ENCODE measurements at places on chromosomes 3 and 15.

GRCh38 chr15:46946953-46947352 lies 770.4 kb upstream of the SEMA6D start:
- DNase-seq = no peak

- no peak for DNase-seq
Measured at GRCh38 chr3:150022381-150023238, 51.9 kb upstream of the PFN2 start.

GRCh38 chr15:69535101-69535638 lies 82.6 kb downstream of the RPLP1 start:
- DNase-seq = no peak

DNA sequence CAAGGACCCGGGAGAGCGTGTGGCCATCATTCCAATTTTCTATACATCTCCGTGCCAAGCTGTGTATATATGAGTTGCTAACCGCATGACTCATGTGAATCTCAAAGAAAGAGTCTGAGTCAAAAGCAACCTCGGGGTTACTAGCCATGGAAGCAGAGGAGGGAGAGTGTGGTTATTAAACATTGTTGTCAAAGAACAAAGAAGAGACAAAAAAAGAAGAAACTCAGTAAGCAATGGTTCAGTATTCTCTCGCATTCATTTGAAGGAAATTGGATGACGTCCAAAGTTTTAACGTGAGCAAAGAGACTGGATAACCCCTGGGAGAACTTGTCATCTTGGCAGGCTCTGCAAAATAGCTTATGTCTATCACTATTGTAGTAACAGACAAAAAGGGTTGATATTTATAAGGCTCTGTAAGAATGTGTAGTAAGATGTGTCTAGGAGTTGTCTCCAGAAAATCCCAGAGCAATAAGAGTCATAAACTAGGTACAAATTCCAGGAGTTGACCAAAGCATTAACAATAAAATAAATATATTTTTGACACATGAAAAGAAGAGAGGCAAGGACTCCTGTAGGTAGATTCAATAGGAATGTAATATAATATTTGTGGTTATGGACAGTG lies 52.8 kb upstream of the GRM7 start:
- DNase-seq = no peak

GRCh38 chr3:149487598-149488197 lies 13.2 kb downstream of the TM4SF4 start:
- DNase-seq = no peak

- no peak for DNase-seq
Measured at GRCh38 chr15:27850050-27850449, 249.1 kb downstream of the OCA2 start.

DNA sequence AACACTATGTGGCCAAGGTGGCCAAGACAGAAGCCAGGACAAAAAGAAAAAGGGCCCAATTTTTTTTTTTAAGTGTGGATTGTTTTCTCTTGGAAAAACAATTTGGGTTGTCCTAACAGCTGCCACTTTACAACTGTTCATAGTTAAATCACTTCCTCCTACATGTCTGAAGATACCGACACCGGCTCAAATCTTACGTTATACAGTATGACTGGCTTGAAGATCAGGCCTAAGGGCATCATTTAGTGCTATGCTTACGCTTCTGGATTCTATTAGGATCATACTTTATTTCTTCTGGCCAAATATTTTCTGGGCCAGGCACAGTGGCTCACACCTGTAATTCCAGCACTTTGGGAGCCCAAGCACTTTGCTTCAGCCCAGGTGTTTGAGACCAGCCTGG lies 404.4 kb downstream of the MECOM start:
- DNase-seq = no peak

DNA sequence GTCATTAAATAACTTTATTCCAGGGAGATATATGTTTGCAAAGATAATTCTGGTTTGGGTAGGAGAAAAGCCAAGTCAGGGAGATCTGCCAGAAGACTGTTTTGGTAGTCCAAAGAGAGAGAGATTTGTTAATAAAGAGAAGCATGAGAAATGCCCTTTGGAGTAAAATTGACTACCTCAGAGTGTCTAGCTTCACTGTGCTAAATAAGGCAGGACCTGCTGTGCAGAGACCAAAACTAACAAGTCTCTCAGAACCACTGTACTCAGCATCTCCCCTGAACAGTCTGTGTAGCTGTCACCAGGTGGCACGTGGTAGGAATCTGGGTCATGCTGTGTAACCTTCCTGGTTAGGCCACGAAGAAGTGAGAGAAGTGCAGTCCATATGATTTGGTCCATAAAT lies 31.6 kb upstream of the SLC35G2 start:
- DNase-seq = peak; percentile 29

- no peak for DNase-seq
Measured at GRCh38 chr3:37660782-37661181, 200.9 kb upstream of the CTDSPL start.

- no peak for DNase-seq
Measured at GRCh38 chr3:137514853-137515252, 249.3 kb upstream of the SOX14 start.

DNA sequence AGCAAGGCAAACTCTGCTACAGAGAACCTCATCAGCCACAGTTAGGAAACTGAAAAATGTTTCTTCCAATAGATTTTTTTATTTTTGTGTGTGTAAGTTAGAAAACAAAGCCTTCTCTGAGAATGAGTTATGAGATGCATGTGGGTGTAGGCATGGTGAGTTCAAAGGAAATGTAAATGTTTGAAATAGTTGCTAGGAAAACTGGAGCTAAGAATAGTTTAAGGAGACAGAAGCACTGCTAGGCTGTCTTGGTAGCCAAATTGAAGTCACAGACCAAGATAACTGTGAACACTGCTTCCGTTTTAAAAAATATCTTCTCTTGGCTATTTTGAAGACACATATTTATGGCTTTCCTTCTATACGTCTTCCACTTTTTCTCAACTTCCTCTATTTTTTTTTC lies 1501.2 kb upstream of the CADM2 start:
- no peak for DNase-seq

DNA sequence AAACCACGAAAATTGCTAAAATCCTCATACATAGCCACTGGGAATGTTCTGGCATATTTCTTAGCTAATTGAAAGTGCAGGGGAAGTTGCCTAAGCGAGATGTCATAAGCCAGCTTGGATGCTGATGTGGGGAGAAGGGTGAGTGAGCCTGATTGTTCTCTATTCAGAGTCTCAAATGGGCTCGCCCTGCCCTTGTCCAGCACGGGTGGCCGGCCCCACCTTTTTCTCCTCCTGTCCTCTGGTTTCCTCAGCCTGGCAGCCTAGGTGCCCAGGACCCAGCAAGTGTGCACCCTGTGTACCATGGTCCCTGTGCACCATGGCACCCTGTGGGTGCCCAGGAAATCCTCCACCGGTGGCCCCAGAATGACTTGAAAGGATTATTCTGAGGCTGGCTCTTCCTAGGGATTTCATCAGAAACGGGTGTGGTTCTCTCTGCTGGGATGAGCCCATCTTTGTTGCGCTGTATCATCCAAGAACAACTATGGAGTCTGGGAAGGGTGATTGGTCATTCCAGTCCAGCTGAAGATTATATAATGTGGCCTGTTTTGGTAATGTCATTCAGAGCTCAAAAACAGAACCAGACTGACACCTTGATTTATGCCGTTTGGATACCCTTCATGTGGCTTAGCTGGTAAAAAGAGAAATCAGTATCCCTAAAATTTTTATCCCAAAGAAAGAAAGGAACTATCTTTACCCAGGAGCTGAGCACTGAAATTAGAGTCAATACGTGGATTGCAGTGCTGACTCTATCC lies 150.8 kb upstream of the BHLHE40 start:
- DNase-seq = no peak

GRCh38 chr3:187954516-187954872 lies 199.5 kb upstream of the LPP start:
- DNase-seq = no peak

GRCh38 chr3:98058244-98058960 lies 23.3 kb upstream of the GABRR3 start:
- DNase-seq = no peak

- DNase-seq = no peak
Measured at GRCh38 chr15:77516076-77516475, 95.4 kb downstream of the HMG20A start.

DNA sequence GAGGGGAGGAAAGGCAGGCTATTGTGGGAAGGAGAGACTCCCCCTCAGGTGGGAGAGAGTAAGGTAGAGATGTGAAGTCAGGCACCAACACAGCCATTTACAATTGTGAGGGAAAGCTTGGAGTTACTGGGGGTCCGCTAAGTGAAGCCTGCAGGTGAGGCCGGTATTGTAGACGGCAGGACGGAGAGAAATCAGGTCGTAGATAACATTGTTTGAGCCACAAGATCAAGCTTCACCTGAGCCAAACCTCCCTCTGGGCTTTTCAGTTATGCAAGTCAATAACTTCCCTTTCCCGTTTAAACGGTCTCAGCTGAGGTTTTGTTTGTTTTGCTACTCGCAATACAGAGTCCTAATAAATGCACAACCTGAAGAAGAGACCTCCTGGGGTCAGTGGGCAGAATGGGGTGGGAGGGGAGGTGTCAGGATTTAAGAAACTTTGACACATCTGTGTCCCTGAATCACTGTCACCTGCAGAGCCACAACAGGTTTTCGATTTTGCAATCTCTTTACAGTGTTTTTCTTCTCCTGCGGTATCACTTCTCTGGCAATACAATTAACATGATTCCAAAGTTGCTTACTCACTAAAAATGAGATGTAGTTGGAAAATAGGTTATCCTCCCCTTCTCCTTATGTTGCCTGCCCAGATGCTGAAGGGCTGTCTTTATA lies 72.0 kb upstream of the GLCE start:
- no peak for DNase-seq

GRCh38 chr15:67164401-67164791 lies 90.1 kb downstream of the AAGAB start:
- no peak for DNase-seq

All from cerebellar nuclear complex (tissue), 1 donor.